ENCODE measurements at places on chromosomes 11 and 22.

DNA sequence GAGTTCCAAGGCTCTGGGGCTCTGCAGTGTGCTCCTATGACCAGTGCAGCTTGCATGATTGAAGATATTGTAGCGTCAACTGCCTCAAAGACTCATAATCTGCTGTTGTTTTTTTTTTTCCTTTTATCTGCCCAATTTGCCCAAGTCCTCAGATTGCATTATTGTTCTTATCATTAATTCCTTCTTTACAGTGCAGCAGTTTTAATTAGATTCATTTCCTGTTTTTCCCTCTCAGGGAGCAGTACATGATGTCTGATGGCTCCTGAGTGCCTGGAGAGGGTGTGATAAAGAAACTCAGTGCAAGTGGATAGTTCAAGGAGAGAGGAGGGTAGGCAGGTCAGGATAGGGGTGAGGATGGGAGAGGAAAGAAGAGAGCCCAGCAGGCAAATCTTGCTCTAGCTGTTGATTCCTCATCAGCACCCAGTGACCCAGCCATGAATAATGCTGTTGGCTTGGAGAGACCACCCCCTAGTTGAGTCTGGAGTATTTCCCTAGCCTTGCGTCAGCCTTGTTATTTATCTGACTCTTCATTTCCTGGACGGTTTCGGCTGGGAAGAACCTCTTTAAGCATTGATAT, 219.6 kb upstream of the SESN3 start:
- no peak for DNase-seq

DNA sequence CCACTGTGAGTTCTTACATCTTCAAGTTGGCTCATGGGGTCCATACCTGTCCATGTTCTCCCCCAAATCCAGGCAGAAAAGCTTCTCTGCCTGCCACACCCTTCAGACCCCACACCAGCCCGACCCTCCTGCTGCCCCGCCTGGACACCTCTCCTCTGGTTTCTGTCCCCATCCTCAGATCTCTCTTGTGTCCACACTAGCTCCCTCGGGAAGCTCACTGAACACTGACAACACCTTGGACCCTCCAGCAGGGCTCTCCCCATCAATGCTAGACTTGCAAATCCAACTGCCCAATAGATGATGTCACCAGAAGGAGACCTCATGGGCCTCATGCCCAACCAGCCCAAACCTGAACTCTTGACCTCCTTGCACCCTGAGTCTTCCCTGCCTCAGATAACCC, 2.9 kb downstream of the SCARF2 start:
- DNase-seq, result no peak

DNA sequence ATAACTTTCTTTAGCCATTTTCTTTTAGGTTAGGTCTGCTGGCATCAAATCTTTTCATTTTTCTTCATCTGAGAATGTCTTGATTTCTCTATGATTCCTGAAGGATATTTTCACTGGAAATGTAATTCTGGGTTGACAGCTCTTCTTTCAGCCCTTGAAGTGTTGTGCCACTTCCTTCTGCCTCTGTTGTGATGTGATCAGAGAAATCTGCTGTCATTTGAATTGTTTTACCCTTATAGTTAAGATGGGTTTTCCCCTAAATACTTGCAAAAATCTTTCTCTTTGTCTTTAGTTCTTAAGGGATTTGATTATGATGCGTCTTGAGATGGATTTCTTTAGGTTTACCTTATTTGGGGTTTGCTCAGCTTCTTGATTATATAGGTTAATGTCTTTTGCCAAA, 23.0 kb downstream of the USP47 start:
- DNase-seq, result no peak

- no peak for DNase-seq
Observed at GRCh38 chr11:79691445-79691844, 250.6 kb upstream of the TENM4 start.

DNA sequence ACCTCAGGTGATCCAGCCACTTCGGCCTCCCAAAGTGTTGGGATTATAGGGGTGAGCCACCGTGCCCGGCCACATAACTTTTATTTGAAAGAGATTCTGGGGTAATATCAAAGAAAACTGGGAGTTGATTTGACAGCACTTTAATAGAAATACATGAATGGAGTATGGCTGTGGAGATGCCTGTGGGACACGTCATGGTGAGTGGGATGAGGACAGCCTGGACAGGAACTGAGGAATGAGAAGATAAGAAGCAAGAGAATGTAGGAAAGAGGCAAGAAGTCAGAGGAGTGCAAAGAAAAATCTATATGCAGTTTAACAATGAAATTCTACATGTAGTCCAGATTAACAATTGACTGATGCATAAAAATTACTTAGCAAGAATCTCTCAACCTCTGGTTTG, 31.0 kb downstream of the SLC22A6 start:
- DNase-seq, result no peak

- no peak for DNase-seq
Observed at GRCh38 chr22:30043161-30043560, 37.1 kb upstream of the HORMAD2 start.

DNA sequence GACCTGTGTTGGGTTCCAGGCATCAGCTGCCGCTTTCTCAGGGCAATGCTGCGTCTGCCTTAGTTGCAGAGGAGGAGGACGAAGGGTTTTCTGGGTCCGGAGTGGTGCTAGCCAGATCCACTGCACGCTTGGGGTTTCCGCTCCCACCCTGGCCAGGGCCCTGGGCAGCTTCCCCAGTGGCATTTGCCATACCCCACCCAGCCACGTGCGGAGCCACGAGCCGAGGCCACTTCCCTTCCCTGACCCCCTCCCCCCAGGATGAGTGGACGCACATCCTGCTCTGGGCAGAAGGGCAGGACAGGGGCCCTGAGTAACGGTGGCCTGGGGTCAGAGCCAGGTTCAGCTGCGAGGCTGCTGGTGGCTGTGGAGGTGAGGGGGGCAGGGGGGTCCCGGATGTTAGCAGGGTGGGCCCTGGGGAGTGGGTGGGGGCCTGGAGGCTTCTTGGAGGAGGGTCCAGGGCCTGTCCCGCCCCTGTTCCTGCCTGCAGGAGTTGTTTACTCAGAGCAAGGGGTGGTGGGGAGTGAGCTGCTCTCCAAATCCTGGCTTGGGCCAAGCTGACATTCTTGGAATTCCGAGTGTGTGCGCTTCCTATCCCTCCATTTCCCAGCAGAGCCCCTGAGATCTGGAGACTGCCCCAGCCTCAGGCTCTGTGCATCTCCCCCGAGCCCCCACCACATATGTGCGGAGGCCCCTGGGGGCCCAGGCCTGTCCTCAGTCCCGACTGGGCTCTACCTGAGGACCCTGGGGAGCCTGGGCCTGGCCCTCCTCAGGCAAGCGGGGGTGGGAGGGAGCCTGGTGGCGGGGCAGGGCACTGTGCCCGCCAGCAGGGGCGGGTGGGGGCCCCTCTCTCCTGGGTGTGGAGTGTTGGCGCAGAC, 1.4 kb downstream of the TSPAN4 start:
- peak; percentile 94 for DNase-seq

DNA sequence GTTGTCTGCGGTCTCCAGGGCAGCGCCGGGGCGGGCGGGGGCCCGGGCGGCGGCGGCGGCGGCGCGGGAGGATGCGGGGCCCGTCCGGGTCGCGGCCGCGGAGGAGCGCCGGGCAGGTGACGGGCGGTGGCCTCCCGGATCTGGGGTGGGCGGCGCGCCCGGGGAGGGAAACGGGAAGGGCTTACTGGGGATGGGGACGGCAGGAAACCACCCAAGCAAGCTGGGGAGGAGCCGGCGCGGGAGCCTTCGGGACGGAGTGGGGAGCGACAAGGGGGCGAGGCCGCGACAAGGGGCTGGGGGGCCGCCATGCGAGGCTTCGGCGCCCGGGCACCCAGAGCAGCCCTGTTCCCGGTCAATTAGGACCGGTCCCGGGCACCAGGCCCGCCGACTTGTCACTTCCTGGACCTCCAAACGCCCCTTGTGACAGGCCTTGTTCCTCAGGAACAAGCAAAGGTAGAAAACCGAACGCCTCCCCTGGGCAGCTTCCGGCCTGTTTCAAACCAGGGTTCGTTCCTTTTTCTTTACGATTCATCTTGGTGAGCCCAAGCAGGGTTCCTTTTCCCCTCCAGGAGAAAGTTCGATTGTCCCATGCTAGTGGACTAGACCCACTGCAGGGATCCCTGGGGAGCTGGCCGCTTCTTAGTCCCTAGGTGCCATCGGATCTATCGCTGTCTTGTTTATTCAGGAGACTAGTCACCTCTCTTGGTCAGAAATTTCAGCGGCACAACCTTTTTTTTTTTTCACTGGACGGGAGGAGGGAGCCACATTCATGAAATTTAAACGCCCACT, 492 bp downstream of the JHY start:
- DNase-seq, result peak; percentile 11

GRCh38 chr22:39514373-39514973, 5.9 kb upstream of the ATF4 start:
- DNase-seq, result peak; percentile 44

DNA sequence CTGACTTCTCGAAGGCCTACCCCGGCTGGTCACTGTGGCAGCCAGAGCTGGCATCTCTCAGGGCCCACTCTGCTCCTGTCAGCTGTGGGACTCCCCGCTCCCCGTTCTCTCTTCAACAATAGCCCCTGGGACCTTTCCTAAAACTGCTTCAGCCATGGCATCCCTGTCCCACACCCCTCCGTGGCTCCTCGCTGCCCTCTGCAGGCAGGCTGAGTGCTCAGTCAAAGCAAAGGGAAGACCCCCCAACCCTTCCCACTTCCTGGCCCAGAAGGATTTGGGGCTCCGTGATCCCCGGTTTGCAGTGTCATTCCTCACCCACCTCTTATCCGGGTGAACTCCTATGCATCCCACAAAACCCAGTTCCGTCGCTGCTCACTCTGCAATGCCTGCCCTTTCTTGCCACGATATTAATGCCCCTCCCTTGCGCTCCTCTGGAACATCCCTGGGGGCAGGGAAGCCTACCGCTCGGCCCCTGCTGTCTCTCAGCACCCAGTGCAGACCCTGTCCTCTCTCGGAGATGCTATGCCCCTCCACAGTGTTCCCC, 1.6 kb upstream of the TH start:
- no peak for DNase-seq

GRCh38 chr11:74479732-74480123, 12.4 kb upstream of the KCNE3 start:
- no peak for DNase-seq

DNA sequence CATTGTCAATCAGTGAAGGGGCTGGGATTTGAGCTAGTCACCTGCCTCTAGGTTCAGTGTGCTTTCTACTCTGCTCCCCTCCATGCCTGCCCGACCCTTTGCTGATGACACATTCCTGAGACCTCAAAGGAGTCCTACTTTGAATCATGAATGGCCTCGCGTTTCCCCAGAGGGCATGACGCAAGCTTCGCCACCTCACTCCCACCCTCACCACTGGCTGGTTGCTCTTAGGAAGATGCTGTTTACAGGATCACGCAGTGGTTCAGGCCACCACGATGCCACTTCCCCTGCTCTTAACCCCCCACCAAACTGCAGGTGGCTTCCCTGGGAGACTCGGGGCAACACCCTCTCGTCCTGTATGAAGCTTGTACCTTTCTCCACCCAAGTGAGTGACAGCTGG, 62.9 kb upstream of the B3GAT1 start:
- DNase-seq, result no peak

GRCh38 chr11:33774736-33775466, 581 bp upstream of the FBXO3 start:
- peak; percentile 4 for DNase-seq

Data from ACHN (cell line).